ENCODE measurements at places on chromosomes 16 and 17.

GRCh38 chr16:11393861-11394592 lies 48.8 kb downstream of the RMI2 start:
- H3K4me1 ChIP-seq, result peaks cover 7% of the 10 kb centered on the region
- no peaks in the 10 kb centered on the region for H3K27me3 ChIP-seq
- no peak overlapping the region for H3K4me3 ChIP-seq
- no peak for DNase-seq

DNA sequence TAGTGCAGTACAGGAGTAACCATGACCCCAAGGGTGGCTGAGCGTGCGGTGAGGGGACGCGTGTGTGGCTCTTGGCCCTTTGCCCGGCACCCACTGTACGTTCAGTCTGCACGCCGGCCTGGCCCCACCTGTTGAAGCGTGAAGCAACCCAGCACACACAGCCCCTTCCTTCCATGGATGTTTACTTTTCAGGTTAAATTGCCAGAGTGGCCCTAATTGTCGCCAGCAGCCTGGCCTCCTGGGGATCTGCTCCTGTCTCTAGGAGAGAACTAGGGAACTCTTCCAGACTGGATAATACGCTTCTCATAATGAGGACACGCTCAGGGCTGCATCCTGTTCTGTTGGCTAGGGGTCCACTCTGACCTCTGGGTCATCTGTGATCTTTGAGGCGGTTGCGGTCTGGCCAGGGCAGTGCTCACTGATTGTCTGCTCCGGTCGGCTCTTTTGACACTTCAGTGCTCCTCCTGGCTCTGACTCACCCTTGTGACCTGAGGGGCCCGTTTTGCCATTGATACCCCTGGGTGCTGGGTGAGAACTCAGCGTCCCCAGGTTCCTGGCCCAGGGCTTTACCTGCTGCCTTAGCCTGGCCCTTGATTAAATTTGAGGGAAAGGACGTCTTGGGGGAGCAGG lies 27.7 kb downstream of the TPSG1 start:
- no peaks in the 10 kb centered on the region for H3K4me1 ChIP-seq
- no peak overlapping the region for H3K4me3 ChIP-seq
- H3K27ac ChIP-seq, result no peak overlapping the region
- no peaks in the 10 kb centered on the region for H3K27me3 ChIP-seq

- no peak for DNase-seq
- no peaks in the 10 kb centered on the region for H3K36me3 ChIP-seq
- no peak overlapping the region for H3K4me3 ChIP-seq
- H3K27ac ChIP-seq, result no peak overlapping the region
- peaks cover 3% of the 10 kb centered on the region for H3K4me1 ChIP-seq
These were observed 63.7 kb upstream of the SIAH1 start for GRCh38 chr16:48448841-48449481.

GRCh38 chr17:4136373-4136772 lies 6.5 kb downstream of the ZZEF1 start:
- no peak for DNase-seq
- no peak overlapping the region for H3K27ac ChIP-seq
- no peak overlapping the region for H3K4me3 ChIP-seq
- no peaks in the 10 kb centered on the region for H3K27me3 ChIP-seq
- H3K36me3 ChIP-seq, result peaks cover 7% of the 10 kb centered on the region

- H3K4me1 ChIP-seq, result peaks cover 94% of the 10 kb centered on the region
- no peaks in the 10 kb centered on the region for H3K27me3 ChIP-seq
- DNase-seq, result no peak
These were observed 16.8 kb downstream of the LASP1 start for GRCh38 chr17:38886643-38887010.

- no peak overlapping the region for H3K27ac ChIP-seq
- no peak overlapping the region for H3K4me3 ChIP-seq
- no peaks in the 10 kb centered on the region for H3K27me3 ChIP-seq
- peaks cover 7% of the 10 kb centered on the region for H3K4me1 ChIP-seq
- DNase-seq, result no peak
These were observed 46.9 kb downstream of the HELZ start for GRCh38 chr17:67198131-67198530.

DNA sequence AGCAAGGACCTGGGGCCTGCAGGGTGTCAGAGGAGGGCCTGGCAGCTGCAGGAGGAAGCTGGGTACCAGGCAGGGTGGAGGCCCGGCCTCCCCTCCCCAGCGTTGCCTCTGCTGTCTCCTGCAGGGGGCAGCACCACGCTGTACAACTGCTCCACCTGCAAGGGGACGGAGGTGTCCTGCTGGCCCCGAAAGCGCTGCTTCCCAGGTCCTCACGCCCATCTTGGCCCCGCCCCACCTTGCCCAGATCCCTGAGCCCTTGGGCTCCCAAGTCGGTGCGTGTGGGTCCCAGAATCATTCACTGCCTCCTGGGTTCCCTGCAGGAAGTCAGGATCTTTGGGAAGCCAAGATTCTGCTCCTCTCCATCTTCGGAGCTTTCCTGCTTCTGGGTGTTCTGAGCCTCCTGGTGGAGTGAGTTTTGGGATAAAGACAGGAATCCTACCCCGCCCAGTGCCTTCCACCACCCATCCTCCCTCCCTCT lies 1.2 kb downstream of the TMEM95 start:
- peaks cover 4% of the 10 kb centered on the region for H3K27me3 ChIP-seq
- peak overlapping the region; percentile 28 for H3K27ac ChIP-seq
- H3K4me1 ChIP-seq, result peaks cover 45% of the 10 kb centered on the region
- H3K4me3 ChIP-seq, result no peak overlapping the region

GRCh38 chr16:82805866-82806265 lies 179.1 kb downstream of the CDH13 start:
- peaks cover 25% of the 10 kb centered on the region for H3K27me3 ChIP-seq
- no peak overlapping the region for H3K4me3 ChIP-seq
- H3K36me3 ChIP-seq, result no peaks in the 10 kb centered on the region
- H3K4me1 ChIP-seq, result no peaks in the 10 kb centered on the region
- no peak for DNase-seq

DNA sequence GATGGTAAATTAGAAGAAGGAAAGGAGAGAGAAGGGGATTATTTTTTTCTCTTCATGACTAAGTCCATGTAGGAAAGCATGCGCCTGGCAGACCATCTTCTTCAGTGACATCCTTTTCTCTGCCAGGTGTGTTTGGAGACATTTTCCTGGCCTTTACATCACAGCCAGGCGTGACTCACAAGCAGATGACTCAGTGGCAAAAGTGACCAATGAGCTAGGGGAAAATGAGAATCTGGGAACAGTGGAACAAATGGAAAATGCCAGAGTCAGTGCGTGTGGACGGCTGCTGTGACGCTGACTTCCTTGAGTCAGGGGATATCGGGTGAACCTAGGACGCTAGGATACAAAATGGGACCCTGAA lies 9.4 kb downstream of the KIAA0513 start:
- H3K4me3 ChIP-seq, result no peak overlapping the region
- no peaks in the 10 kb centered on the region for H3K27me3 ChIP-seq
- H3K36me3 ChIP-seq, result no peaks in the 10 kb centered on the region
- DNase-seq, result no peak
- H3K4me1 ChIP-seq, result no peaks in the 10 kb centered on the region

GRCh38 chr16:14193316-14193871 lies 122.3 kb downstream of the MRTFB start:
- peak overlapping the region; percentile 73 for H3K4me3 ChIP-seq
- peak; percentile 55 for DNase-seq
- peak overlapping the region; percentile 89 for H3K27ac ChIP-seq
- H3K27me3 ChIP-seq, result no peaks in the 10 kb centered on the region

GRCh38 chr16:49672753-49673152 lies 183.2 kb downstream of the ZNF423 start:
- H3K4me1 ChIP-seq, result no peaks in the 10 kb centered on the region
- no peaks in the 10 kb centered on the region for H3K27me3 ChIP-seq
- no peak for DNase-seq
- H3K36me3 ChIP-seq, result no peaks in the 10 kb centered on the region

- H3K36me3 ChIP-seq, result peaks cover 21% of the 10 kb centered on the region
- no peak overlapping the region for H3K27ac ChIP-seq
- DNase-seq, result no peak
- H3K4me1 ChIP-seq, result no peaks in the 10 kb centered on the region
These were observed 27.7 kb downstream of the UNK start for GRCh38 chr17:75812096-75813013.

DNA sequence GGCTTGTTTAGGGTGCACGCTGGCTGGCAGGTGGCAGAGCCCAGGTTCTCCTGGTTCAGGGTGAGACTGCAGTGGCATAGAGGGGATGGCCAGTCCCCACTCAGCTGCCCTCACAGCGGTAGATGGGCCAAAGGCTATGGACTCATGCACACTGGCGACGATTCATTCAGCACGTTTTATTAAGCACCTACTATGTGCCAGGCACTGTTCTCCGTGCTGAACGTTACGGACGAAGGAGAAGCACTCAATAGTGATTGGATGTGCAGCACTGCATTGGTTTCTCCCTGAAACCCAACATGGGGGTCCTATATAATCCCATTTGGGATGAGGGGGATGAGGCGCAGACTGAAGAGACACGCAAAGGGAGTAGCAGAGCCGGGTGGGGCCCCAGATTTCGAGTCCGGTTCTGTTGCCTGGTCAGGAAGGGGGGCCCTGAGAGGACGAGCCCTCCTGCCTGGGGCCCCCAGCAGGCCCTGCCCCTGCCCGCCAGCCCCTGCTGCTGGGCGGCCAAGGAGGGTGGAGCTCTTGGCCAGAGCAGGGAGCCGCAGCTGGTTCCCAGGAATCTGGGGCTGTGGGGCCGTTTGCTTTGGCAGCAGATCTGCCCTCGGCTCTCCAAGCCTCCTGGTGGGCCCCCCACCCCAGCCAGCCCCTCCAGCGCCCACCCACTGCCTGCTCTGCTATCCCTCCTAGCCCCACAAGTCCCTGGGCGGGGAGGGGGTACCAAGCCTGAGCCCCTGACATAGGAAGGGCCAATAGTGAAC lies 8.8 kb downstream of the GLIS2 start:
- no peaks in the 10 kb centered on the region for H3K27me3 ChIP-seq
- peaks cover 12% of the 10 kb centered on the region for H3K4me1 ChIP-seq
- no peak for DNase-seq
- no peak overlapping the region for H3K4me3 ChIP-seq

- H3K27ac ChIP-seq, result no peak overlapping the region
- H3K4me3 ChIP-seq, result no peak overlapping the region
- H3K4me1 ChIP-seq, result no peaks in the 10 kb centered on the region
- H3K27me3 ChIP-seq, result no peaks in the 10 kb centered on the region
These were observed 10.6 kb downstream of the CDH11 start for GRCh38 chr16:65111306-65111705.

DNA sequence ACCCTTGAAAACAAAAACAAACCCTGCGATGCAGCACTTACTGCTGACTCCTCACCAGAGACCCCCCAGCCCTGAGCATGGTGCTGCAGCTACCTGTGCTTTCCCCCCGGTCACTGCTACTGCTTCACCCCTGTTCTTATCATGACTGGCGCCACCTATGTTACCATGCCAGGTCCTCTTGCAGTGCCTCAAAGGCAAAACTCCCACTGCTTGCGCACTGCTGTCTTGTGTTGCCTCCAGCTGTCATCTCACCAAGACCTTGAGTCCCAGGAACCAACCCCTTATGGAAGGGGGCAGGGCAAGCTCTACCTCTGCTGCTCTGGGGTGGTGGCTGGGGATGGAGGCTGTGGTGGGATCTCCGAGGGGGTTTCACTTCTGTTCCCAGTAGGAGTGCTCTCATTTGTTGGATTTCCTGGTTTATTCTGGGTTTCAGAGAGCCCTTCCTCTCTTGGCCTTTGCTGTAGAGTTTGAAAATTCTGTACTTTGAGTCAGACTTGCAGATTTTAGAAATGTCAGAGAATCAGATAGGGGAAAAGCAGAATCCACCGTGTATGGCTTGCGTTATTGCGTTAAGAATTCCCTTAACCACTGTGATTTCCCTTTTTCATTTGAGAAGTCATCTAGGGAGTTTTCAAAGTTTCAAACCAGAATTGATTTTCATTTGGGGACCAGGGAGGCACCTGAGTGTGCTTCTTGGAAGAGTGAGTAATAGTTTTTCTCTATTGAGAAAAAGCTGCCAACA lies 96.6 kb downstream of the SPECC1 start:
- H3K27me3 ChIP-seq, result peaks cover 8% of the 10 kb centered on the region
- no peak for DNase-seq

All from activated CD8-positive, alpha-beta T cell treated with anti-CD3 and anti-CD28 coated beads, Interleukin-2, amount 10 ng/mL, durations not matched to agents 7 days and 5 days (primary cell).